ENCODE measurements at places on chromosomes 2 and 18.

- peak; percentile 33 for DNase-seq
Observed at GRCh38 chr2:235255693-235256092, 238.2 kb upstream of the AGAP1 start.

DNA sequence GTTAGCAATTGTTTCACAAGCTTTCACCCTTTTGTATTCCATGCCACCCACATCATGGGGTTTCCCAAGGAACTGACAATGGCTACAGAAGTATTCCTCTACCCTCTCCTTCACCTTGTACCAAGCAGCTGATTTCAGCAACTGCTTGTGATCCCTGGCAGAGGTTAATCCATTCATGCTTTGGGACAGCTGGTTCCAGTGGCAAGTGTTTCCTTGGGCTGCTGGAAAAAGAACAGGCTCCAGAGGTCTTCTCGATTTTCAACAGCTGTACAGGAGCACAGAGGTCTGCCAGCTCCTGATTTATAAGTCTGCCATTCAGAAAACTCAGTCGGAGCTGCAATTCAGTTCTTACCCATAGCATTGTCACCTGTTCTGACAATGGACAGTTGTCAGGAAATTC, 239.2 kb upstream of the CWC22 start:
- DNase-seq: no peak

DNA sequence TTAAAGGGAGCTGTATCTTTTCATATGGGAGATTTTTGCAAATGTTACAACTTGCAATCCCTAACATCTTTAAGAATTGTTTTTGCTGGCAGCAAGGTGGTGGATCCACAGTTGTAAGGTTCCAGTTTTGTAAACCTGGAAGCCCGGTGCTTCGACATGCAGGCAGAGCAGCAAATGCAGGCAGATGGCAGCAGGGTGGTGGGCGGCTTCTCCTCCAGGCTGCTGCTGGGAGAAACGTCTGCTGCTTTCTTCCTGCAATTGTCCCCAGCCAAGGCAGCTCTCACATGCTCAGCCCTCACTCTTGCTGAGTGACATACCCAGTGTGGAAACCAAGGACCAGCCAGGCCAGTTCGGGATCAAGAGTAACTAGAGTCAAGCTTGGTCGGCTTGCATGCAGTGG, 166.0 kb downstream of the SEPTIN10 start:
- no peak for DNase-seq

GRCh38 chr2:158965641-158966040, 2.8 kb upstream of the TANC1 start:
- DNase-seq: no peak

GRCh38 chr18:26511339-26512071, 36.8 kb downstream of the KCTD1 start:
- peak; percentile 44 for DNase-seq

GRCh38 chr2:230230496-230231200, 5.1 kb downstream of the SP140 start:
- no peak for DNase-seq

- DNase-seq: no peak
Observed at GRCh38 chr18:69774831-69775230, 172.8 kb downstream of the CD226 start.

DNA sequence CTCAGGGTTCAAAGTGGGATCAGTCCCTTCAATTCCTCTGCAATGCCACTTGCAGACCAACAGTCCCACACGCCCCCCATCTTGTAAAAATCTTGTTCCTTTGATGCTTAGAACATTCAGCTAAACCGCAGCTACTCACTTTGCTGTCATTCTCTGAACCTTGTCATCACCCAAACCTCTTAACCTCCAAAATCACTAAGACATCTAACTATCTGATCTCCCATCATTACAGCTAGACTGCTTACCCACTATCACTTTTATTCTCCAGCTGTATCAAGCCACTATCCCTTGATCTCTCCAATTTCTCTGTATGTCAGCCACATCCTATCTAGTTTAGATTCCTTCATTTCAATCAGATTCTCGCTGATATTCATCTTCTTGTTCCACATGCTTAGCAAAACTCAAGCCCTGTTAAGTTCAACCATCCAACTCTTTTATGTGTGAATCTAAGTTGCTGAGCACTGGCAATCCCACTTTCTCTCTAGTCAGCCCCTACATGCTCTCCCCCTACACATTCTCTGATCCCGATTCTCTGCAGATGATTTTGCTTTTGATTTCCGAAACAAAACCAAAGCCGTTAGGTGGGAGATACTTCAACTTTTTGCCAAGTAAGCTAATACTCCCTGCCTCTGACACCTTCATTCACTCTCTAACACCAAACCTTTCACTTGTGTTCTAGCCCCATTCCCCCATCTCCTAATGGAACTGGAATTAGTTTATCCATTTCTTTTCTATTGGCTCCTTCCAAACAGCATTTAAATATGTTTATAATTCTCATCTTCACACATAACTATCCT, 4.6 kb downstream of the GTF3C2 start:
- DNase-seq: no peak
